ENCODE measurements at places on chromosomes 7 and 10.

GRCh38 chr7:157468221-157469111 is 131.7 kb downstream of the DNAJB6 start:
- DNase-seq = no peak

DNA sequence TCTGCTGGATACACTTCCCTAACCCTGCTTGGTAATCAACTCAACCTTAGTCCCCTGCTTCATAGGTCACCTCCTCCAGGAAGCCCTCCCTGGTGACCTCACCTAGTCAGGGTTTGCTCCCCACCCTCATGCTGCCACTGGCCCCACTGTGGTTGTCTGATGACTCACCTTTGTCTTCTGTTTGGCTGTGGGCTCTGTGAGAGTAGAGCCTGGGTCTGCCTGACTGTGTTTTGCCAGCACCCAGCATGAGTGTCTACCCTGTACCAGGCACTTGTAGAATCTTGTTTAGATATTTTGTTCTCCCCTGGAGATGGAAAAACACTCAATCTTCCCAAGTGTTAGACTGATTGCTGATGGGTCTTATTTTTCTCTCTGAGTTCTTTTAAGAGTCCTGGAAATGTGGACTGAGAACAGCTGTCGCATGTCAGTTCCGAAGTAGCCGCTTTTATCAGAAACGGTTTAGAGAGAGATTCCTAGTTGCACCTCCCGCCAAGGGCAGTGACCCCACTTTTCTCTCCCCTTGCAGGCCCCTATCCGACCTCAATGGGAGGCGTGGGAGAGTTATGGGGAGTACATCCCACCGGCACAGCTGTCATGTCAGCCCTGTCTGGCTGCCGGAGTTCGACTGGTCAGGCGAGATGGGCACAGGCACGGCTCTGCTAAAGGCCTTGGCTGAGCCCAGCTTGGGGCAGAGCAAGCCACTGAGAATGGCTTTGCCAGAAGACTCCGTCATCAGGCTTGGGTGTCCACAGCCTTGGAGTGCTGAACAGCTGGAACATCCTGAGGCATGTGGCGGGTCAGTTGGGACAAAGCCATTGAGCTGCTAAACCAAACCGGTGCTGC is 134.3 kb downstream of the GRK5 start:
- peak; percentile 57 for DNase-seq

- DNase-seq = no peak
Measured at GRCh38 chr10:96261132-96261531, 10.2 kb downstream of the BLNK start.

- no peak for DNase-seq
Measured at GRCh38 chr10:123884907-123885381, 6.7 kb downstream of the CPXM2 start.

- no peak for DNase-seq
Measured at GRCh38 chr7:75900617-75901315, 14.2 kb upstream of the POR start.

- DNase-seq = no peak
Measured at GRCh38 chr10:99981581-99982199, 28.1 kb downstream of the DNMBP start.

GRCh38 chr7:129923709-129924108 is 29.1 kb downstream of the UBE2H start:
- no peak for DNase-seq

- DNase-seq = no peak
Measured at GRCh38 chr10:103645141-103646054, 151.9 kb downstream of the NEURL1 start.

- DNase-seq = no peak
Measured at GRCh38 chr10:71868192-71868697, 17.2 kb upstream of the PSAP start.

- DNase-seq = no peak
Measured at GRCh38 chr7:84722086-84722485, 464.8 kb downstream of the SEMA3D start.

DNA sequence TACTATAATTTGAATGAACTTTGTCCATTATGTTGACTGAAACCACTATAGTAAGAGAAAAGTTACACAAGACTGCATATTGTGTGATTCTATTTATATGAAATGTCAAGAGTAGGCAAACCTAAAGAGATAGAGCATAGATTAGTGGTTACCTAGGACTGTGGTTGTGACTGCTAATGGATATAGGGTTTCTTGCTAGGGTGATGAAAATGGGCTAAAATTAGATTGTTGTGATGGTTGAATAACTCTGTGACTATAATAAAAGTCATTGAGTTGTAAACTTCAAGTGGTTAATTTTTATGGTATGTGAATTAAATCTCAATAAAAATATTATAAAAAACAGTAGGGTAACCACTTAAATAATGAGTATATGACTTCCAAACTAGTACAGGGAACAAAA is 142.9 kb upstream of the AHR start:
- no peak for DNase-seq

DNA sequence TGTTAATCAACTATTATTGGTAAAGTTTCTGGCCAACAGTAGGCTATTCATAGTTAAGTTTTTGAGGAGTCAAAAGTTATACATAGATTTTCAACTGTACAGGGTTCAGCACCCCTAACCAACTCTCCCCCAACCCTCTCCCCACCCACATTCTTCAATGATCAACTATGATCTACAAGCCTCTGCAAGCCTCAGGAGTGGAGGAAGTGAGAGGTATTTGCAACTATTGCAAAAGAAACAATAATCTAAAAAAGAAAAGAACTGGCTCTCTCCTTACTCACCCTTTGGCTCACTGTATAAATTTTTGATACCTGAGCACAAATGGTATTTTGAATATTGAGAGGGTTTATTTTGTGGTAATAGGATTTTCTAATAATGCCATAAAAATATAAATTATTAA is 179.8 kb downstream of the IPMK start:
- no peak for DNase-seq

DNA sequence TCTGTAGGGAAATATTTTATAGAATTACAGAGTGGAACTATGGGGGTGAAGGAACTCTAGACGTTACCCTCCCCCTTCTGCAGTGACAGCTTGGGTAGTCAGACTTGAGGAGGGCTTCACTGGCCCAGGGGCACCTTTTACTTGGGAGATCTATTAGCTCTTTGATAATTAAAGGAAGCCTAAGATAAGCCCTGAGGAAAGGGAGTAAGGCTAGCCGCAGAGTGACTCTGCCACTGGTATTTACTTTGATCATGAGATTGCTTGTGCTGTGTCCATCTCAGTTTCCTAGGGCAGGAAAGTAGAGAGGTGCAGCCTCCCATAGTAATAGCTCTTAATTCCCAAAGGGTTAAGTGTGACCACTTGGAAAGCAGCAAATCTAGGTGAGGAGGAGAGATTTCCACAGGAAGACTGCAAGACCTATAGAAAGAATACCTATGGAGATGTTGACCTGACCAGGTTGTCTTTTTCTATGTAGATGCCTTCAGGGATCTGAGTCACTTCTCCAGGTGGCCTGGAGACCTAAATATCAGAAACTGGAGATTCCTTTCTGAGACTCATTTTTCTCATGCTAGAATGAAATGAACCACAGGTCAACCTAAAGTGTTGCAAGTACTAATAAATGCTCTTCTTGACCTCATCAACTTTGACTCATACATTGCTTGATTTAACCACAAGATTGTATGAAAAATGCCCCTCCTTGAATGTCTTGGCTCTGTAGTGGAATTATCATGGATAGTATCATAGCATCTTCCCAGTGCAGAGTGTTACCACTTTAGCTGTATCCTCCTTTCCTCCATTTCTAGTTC is 447.3 kb upstream of the GHITM start:
- no peak for DNase-seq

DNA sequence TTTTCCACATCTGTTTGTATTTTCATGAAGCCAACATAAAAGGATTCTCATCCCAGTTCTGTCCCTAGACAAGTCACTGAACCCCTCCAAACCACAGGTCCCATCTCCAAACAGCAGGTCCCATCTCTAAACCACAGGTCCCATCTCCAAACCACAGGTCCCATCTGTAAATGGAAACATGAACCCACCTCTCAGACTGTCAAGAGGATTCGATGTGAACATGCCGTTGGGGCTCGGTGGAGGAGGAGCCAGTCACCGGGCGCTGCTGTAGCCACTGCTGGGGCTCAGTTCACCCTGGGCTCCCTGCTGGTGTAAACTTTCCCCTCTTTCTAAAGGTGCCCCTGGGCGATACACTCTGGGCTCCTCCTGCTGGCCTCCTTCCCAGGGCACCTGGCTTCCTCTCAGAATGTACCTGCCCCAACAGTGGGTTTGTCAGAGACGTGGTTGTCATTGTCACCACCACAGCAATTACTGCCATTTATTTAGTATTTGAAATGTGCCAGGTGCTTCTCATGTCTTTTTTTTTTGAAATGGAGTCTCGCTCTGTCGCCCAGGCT is 13.0 kb downstream of the LHPP start:
- no peak for DNase-seq

DNA sequence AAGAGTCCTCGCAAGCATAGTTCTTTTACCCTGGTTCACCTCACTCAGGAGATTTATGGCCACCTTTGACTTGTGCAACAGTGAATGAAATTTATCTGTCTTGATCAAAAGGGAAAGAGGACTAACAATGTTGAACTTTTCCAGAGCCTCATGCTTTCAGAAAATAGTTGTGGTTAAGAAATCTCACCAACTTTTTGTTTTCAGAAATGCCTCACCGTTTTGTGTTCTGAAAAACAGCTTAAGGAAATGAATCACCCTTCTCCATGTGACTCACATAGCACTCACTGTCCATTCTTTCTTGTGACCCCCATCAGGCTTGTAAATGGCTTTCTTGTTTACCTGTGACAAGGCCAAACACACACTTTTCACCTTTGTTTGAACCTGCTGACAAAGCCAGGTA is 148.6 kb upstream of the FAM3C start:
- no peak for DNase-seq

DNA sequence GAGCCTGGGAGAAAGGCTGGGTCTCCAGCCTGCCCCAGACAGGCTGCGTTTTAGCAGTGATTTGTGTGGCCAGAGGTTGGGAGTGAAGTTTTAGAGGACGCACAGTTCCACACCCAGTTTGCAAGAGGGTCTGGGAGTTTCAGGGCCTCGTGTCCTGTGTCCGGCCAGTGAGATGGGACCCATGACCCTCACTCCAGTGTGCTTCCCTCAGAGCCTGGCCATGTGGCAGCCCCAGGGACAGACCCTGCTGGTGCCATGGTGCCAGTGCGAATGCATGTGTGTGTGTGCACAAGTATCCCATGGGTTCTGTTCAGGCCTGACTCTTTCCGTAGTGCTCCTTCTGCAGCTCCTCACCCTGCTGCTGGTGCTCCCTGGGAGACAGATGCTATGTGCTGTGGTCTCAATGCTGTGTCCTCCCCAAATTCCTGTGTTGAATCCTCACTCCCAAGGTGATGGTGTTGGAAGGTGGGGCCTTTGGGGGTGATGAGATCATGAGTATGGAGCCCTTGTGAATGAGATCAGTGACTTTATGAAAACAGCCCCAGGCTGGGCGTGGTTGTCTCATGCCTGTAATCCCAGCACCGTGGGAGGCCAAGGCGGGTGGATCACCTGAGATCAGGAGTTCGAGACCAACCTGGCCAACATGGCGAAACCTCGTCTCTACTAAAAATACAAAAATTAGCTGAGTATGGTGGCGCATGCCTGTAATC is 16.5 kb downstream of the ECHDC3 start:
- no peak for DNase-seq

- DNase-seq = peak; percentile 73
Measured at GRCh38 chr10:119165171-119166117, at the start of gene SFXN4. TSS of gene SFXN4 (minus strand) at chr10:119165714. CDS start at chr10:119165647, 67 bp downstream.

- DNase-seq = no peak
Measured at GRCh38 chr10:124735491-124736286, 8.5 kb downstream of the FAM53B start.

GRCh38 chr10:132306864-132307751 is 642 bp downstream of the STK32C start:
- peak; percentile 12 for DNase-seq

GRCh38 chr10:4453950-4454349 is 372.1 kb upstream of the AKR1E2 start:
- no peak for DNase-seq

All from stimulated activated CD8-positive, alpha-beta memory T cell treated with anti-CD3 and anti-CD28 coated beads, Interleukin-15, amount 100 ng/mL, for 48 hours (primary cell).